ENCODE measurements at places on chromosomes 11 and 22. TPM values are rescaled to one million over a fixed set of nuclear protein-coding genes. Genes with fewer than 3 reads are reported as not detected.
A peak's percentile ranks its signal among the peaks of the same experiment; 100 is the strongest.

DNA sequence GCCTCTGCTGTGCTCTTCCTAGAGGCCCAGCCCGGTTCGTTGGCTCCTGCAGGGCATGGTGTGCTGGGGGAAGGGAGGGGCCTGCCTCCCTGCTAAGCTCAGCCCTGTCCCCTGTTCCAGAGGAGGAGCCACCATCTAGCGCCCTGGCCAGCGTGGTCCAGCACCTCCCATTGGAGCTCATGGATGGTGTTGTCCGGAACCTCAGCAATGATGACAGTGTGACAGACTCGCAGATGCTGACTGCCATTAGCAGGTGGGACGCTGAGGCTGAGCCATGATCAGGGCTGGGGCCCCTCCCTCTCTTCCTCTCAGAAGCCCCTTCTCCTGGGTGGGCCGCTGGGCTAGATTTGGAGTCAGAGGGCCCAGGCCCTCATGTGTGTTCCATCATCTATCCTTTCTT, 9.1 kb downstream of the USP35 start:
- no peak for DNase-seq

DNA sequence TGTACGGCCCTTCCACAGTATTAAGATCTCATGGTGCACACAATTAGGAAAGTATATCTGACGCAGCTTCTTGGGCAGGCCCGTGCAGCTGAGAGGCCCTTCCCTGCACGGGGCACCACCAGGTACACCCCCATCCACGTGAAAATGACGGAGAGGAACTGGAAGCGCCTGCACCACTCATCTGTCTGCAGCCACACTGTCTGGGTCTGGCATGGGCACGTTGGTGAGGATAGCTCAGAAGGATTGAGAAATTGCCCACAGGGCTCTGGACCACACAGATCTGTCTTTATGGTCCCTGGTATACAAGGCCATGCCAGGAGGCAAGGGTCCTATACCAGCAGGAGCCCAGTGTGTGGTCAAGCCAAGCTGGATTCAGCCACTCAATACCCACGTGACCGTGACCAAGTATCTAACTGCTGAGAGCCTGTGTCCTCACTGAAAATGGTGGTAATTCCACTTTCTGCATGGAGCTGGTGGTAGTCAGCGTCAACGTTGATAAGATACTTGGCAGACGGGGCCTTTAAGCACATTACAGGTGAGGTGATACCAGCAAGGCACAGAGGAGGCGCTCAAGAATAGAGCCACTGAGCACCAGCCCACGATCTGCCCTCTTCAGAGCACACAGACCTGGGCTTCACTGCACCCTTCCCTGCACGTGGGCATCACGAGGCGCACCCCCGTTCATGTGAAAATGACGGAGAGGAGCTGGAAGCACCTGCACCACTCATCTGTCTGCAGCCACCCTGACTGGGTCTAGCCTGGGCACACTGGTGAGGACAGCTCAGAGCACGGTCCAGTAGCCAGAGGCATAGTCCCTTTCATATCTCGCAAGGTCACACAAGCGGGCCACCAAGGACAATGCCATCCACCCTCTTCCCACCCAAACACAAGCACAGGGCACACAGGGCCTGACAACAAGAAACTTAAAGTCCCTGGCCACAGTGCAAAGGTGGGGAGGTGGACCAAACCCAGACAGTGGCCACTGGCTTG, 28.4 kb downstream of the SHANK2 start:
- DNase-seq: no peak

- no peak for DNase-seq
Measured at GRCh38 chr11:46504817-46505613, 88.8 kb downstream of the AMBRA1 start.

- no peak for DNase-seq
Measured at GRCh38 chr11:106278391-106278790, 200.9 kb downstream of the AASDHPPT start.

DNA sequence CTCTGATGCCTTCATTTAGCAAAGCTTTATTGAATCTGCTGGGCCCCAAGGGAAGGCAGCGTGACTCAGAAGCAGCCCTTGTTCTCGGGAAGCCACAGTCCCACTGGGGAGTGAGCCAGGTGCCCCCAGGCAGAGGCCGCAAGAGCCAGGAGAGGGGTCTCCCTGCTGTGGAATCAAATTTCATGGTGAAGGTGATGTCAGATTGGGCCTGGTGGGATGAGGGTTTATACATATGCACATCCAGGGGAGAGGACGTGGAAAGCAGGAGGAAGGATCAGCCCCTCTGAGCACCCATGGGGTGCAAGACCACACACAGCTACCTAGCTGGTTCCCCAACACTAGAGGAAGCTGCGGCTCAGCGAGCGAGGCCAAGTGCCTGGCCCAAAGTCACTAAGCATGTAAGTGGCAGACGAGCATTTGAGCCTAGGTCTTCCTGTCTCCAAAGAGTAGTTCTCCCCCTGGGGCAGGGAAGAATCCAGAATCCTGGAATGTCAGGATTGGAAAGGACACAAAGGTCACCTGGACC, 2.0 kb downstream of the SYNGR1 start:
- DNase-seq: no peak

DNA sequence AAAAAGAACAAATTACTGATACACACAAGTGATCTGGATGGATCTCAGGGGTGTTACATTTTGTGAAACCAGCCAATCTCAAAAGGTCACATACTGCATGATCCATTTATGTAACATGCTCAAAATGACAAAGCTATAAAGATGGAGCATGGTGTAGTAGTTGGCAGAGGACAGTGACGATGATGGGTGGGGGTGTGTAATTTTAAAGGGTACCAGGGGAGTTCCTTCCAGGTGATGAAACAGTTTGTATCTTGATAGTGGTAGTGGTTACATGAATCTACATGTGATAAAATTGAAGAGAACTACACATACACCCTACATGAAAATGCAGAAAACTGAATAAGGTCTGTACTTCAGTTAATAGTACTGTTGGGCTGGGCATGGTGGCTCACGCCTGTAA, 17.1 kb downstream of the TMEM184B start:
- no peak for DNase-seq

Gene MEI1
- 6.8 TPM for total RNA-seq

GRCh38 chr11:72940417-72940816, 126.2 kb downstream of the ATG16L2 start:
- no peak for DNase-seq

Gene CRACR2B
- total RNA-seq: 45.8 TPM

DNA sequence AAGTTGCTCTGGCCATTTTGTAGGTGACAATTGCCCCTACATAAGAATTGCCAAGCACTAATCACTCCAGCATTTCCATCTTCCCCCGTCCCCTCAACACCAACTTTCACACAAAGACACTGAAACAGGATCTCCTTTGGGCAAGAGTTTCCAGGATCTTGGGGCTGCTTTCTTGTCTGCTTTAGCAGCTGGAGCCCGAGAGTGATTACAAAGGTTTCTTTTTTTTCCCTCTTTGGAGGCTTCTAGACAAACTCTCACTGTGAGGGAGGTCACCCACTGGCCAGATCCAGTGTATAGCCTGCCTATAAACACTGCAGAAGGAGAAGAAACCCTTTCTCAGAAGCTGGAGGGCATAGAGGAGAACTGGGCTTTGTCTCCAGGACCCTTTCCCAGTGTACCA, 92.5 kb downstream of the APIP start:
- no peak for DNase-seq

DNA sequence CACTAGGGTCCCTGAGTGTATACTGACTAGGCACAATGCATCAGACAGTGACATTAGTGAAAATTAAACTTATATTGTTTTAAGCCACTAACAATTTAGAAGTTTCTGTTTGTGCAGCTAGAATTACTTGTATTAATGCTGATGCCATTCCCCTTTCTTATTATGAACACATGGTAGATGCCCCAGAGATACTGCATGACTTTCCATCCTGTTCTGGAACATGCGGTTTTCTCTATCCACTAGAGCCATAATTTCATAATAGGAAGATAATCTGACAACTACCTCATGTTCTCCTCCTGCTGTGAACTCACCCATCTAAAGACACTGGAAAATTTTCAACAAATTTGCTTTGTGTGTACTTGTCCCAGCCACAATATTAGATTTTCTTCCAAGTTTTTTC, 1256.4 kb downstream of the FAM181B start:
- DNase-seq: no peak

DNA sequence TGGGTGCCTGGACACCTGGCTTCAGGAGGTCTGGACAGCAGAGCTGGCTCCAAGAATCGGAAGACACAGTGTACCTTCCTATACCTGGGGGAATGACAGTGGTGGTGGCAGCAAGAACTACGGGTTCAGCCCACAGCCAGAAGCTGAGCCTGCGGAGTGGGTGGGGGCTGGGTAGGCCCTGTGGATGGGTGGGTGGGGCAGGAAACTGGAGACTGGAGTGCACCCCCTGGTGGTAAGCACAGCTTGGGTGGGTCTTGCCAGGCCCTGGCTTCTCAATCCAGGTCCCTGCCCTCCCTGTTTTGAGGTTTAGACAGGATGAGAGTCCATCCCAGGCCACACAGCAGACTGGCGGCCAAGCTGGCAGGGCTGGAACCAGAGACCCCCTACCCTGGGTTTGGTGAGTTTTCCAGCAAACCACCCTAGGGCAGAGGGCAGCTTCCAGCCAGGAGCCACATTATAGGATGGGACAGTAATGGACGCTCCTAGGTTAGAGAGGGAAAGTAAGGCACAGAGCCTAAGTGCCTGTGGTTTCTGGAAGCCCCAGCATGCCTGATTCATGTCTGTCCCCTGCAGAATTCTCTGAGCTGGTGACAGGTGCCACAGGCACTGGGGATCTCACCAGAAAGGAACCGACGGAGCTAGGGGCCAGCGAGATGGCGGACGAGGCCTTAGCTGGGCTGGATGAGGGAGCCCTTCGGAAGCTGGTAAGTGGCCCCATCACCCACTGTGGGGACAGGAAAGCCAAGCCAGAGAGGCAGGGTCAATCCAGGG, 1.7 kb downstream of the SMTN start:
- DNase-seq: peak; percentile 86

- no peak for DNase-seq
Measured at GRCh38 chr11:38814670-38815069, 2216.6 kb upstream of the RAG2 start.

DNA sequence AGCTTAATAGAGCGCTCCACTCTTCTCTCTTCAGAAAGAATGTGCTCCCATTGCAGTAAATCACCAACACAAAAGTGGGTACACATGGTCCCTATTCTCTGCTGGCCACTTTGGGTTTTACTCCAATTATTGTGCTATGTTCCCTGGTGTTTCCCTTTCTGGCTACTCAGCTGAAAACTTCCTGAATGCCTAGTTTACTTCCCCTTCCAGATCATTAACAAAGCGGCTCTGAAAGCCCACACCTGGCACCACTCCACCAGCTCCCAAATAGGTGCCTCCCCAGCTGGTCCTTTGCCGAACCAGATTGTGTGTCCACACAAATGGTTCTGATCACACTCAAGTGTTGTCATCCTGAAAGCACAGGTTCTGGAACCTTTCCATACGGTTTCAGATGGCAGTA, 443.7 kb downstream of the NTM start:
- no peak for DNase-seq

Gene ALX4
- total RNA-seq: not detected

Gene BLID
- total RNA-seq: 2.6 TPM

- DNase-seq: no peak
Measured at GRCh38 chr11:10400856-10401255, 54.2 kb upstream of the AMPD3 start.

- DNase-seq: no peak
Measured at GRCh38 chr11:44833877-44834452, 107.2 kb downstream of the TSPAN18 start.

DNA sequence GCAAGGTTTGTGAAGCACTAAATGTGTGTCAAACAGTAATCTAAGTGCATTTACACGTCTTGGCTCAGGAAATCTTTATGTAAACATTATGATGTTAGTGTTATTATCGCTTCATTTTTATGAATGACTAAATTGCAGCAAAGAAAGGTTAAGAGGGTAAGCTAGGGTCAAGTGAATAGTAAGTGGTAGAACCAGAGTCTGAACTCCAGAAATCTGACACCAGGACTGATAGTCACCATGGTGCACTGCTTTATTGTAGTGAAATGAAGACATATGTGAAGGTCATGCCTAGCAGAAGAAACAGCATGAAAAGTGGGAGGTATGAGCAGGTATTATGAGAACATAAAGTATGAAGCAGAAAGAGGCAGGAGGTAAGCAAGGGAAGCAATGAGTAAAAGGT, 368.7 kb upstream of the TENM4 start:
- DNase-seq: no peak

GRCh38 chr11:64924910-64925284, 408 bp downstream of the PPP2R5B start:
- no peak for DNase-seq

GRCh38 chr11:2528301-2529050, 83.7 kb downstream of the KCNQ1 start:
- peak; percentile 43 for DNase-seq

Gene KCNC1
- not detected for total RNA-seq

- no peak for DNase-seq
Measured at GRCh38 chr22:23531966-23532705, 48.0 kb downstream of the IGLL1 start.

DNA sequence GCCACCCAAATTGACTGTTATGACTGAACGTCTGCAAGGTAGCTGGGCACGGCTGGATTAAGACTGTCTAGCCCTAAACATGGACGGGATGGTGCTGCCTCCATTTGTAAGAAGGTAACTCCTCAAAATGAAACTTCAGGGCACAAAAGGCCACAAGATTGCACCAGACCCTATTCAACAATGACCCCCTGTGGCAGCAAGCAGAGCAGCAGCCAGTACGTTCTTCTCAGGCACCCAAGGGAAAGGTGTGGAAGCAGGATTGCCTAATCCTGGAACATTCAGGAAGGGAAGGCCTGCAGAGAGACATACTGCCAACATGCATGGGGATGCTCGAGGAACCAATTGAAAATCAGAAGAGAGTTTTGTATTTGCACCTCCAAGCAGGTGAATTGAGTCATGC, 4.5 kb upstream of the TBX10 start:
- DNase-seq: no peak

Gene INS
- total RNA-seq: not detected

DNA sequence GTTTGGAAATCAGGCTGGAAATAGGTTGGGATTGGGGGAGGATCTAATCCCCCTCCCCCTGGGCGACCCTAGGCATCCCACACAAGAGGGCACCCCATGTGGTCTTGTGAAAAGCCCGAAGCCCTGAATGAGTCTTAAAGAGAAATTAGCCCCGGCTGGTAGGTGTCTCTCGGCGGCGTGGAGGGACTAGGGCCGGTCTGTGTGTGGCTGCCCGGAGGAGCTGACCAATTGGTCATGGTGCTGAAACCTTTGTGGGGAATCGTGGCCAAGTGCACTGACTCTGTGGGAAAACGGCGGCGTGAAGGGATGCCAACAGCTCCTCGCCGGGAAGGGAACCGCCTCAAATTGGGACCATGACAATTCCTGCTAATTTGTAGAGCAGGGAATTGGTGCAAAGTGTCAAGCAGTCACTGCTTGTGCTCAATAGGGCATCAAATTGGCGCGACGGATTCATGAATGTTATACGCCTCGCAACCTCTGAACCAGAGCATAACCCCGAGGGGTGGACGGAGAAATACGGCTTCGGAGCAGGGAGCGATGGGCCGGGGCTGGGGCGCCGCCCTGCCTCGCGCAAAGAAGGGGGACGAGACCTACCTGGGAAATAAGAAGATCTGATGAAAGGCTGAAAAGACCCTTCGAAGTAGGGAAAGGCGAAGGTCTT, 1.5 kb downstream of the DBX1 start:
- DNase-seq: peak; percentile 57

- no peak for DNase-seq
Measured at GRCh38 chr11:61814247-61814957, 2.4 kb downstream of the FADS1 start.
